ENCODE measurements at places on chromosomes 1 and 21.

DNA sequence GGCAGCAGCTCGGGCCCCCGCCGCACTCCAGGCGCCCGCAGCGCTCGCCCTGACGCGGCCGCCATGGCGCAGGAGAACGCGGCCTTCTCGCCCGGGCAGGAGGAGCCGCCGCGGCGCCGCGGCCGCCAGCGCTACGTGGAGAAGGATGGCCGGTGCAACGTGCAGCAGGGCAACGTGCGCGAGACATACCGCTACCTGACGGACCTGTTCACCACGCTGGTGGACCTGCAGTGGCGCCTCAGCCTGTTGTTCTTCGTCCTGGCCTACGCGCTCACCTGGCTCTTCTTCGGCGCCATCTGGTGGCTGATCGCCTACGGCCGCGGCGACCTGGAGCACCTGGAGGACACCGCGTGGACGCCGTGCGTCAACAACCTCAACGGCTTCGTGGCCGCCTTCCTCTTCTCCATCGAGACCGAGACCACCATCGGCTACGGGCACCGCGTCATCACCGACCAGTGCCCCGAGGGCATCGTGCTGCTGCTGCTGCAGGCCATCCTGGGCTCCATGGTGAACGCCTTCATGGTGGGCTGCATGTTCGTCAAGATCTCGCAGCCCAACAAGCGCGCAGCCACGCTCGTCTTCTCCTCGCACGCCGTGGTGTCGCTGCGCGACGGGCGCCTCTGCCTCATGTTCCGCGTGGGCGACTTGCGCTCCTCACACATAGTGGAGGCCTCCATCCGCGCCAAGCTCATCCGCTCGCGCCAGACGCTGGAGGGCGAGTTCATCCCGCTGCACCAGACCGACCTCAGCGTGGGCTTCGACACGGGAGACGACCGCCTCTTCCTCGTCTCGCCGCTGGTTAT, 2.8 kb downstream of the KCNJ9 start:
- DNase-seq = peak; percentile 72

GRCh38 chr1:204792354-204792692, 78.3 kb upstream of the NFASC start:
- no peak for DNase-seq

DNA sequence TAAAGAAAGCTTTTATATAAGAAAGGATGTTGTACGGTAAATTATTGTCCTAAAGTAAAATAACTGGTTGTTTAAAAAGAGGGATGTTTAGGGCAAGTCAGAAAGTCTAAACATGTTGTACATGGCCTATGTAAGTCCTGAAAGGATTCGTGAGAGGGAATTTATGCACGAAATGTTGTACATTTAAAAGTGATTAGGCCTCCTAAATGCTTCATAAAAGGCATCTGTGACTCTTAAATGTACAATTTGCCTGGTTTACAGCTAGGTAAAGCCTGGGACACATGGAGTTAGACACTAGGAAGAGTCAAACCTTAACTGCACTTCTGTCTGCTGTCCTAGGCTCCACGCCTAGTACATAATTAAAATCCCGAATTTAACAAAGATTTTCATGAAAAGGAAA, 9.7 kb downstream of the KRTAP13-3 start:
- DNase-seq = no peak

DNA sequence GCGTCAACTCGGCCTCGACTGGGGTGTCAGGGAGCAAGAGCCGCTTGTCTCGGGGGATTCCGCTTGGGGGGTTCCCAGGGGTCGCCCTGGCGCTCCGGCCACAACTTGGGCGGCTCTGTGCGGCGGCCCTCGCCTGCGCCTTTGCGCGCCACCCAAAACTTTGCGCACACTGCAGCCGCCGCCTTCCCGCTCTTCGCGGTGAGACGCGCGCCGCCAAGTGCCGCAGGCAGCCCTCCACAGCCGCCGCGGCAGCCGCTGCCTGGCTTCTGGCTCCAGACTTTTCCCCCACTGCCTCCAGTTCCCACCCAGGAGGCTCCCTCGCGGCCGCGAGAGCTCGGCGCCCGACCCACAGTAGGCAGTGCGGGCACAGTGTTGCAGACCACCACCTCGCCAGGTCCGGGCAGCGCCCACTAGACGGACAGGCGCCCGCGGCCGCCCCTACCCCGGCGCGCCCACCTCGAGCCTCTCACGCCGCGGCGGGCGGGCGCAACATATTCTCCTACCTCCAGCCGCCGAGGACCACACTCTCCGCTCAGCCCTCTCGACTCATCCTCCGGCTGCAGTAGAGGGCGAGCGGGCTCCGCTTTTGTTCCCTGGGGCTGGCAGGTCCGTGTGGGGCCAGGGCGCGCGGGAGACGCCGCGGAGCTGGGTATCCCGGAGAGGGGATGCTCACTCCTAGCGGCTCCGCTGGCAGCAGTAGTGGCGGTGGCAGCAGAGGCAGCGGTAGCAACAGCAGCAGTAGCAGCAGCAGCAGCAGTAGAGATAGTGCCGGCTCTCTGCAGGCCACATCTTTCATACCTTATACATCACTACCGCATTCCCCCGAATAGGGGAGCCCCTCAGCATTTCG, 296.6 kb downstream of the OMA1 start:
- DNase-seq = no peak

GRCh38 chr21:35053356-35054096, 4.4 kb upstream of the RUNX1 start:
- DNase-seq = no peak

DNA sequence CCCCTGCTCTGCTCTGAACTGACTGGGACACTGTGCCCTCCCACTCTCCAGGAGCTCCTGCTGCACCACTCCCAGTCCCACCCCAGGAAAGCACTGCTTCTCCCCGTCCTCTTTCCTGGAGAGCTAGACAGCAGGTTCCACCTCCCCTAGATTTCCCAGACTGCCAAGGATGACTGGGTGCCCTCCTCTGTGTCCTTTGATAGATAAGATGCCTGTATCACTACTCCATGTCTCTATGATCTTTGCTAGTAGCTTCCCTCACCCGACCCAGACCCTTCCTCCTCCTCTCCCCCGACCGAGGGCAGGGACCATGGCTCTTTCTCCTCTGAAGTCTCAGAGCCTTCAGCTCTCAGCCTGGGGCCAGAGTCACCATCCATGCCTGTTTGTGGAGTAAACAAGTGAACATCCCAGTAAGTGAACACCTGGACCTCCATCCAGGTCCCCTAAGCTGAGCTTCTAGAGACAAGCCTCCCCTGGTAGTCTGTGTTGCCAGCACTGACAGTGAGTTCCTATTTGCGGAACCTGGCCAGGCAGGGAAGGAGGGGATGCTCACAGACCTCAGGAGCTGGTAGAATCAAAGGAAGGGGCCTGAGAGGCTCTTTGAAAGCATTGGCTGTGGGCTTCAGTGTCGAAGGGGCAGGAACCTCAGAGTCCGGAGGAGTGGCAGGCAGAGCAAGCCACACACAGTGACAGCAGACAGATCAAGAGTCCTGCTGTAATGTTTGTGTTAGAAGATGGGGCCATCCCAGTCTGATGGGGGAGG, 104.0 kb downstream of the PAX7 start:
- no peak for DNase-seq

- DNase-seq = peak; percentile 46
Measured at GRCh38 chr21:42653231-42654061, at the start of gene PDE9A. Gene PDE9A (plus strand): TSS chr21:42653621. CDS start chr21:42653815, 194 bp downstream.
